ENCODE measurements at places on chromosomes 2 and 18.

DNA sequence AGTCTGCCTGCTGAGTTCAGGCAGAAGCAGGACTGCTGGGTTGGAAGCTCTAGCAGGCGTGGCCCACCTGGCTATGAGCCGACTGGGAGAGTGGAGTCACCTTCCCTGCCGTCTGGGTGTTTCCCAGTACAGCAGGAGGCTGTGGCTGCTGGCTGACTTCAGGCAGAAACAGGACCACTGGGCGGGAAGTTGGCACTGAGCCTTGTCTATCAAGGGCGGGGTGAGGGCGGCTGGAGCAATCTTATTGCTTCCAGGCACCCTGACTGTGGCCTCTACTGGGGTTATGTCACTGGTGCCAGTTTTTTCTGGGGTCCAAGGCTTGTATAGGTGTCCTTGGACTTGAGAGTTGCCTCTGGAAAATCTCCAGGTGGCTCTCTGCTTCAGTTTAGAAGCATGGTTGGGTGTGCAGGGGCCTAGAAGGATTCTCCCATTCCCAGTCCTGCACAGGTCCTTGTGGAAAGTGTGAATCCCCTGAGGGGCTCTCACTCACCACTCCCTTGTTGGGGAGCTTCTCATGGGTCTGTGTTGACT lies 30.5 kb downstream of the LTBP1 start:
- no peak for DNase-seq

DNA sequence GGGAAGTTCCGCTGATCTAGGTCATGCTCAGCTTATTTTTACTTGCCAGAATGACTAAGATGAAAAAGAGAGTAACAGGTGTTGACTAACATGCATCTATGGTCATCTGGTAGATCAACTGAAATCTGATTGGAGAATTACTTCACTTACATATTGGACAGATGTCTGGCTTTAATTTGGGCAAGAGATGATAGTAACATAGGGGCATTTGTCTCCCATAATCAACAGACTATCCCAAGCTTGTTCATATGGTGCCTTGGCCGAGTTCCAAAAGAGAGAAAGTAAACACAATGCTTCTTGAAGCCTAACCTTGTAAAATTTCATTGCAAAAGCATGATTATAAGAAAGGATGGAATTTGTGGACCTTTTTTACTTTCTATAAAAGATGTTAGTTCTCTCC lies 503.7 kb downstream of the ADCYAP1 start:
- no peak for DNase-seq

DNA sequence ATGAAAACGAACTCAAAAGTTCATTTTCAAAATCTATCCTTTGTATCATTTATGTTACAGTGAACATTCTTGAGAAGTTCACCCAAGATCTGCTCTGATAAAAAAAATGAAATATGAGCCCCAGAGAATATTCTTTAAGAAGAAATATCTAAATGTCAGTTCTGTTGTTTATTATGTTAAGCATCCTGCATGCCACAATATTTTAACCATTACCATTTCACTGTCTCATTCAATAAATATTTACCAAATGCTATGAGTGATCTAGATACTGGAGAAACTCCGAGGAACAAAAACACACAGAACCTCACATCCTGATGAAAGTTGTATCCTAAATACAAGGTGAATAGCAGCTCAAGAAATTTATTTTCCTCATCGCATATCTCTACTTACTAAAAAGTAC lies 170.2 kb downstream of the ZNF385B start:
- no peak for DNase-seq

GRCh38 chr18:27240383-27240782 lies 55.3 kb upstream of the CHST9 start:
- no peak for DNase-seq

GRCh38 chr2:1033069-1033468 lies 82.4 kb downstream of the SNTG2 start:
- DNase-seq: no peak

- no peak for DNase-seq
These were observed 183.1 kb upstream of the MC4R start for GRCh38 chr18:60555625-60556024.

DNA sequence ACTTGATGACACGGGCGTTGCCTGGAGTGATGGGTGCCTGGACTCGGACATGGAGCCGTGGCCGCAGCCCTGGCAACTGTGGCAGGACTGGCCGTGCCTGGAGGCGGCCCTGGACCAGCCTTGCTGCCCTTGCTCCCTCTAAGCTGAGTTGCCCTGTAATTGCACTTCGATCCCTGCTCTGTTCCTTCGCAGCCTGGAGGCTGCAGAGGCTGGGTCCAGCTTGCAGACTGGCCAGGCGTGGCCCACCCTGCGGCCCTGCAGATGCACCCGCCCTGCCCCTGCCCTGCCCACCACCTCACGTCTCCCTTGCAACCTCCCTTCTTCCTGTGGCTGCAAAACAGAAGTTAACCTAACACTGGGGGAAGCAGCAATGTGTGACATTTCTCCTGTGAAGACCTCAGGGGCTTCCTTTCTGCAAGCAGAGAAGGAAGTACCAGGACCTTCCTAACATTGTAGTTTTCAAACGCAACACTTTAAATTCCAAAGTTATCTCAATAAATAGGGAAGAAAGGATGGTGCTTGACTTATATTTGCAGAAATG lies 174.6 kb upstream of the TPO start:
- no peak for DNase-seq

GRCh38 chr2:84886791-84887190 lies 5.9 kb upstream of the TRABD2A start:
- no peak for DNase-seq

DNA sequence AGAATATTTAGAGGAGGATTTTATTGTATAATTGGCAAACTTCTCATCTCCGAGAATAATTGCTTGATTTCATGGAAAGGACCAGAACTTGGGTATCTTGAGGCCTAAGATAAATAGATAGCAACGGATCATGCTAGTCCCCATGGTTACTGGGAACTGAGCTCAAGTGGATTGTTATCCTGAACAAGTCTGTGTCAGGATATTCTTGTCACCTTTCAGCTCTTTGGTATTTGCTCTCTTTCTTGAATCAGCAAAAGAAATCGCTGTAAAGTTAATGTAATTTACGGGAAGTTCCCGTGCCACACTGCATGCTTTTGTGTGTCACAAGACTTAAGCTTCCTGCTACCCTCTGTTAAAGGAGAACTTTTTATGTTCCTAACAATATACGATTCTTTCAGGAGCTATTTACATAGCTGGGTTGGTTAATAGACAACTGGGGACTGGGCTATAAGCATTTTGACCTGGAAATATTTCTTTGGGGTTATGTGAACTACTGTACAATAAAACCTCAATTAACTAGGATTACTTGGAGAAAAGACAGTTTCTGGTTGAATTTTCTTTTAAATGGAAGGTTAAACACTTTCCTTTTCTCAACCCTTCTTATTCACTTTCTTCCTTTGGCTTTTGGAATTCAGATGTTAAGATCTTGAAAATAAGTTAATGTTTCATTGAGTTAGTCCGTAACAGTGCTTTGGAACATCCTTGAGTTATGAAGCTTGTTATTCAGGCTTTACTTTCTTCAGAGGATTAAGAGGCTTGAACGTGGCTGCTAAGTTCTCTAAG lies 151.2 kb downstream of the FMNL2 start:
- DNase-seq: no peak

GRCh38 chr18:76233876-76234675 lies 261.0 kb downstream of the ZNF516 start:
- DNase-seq: no peak

DNA sequence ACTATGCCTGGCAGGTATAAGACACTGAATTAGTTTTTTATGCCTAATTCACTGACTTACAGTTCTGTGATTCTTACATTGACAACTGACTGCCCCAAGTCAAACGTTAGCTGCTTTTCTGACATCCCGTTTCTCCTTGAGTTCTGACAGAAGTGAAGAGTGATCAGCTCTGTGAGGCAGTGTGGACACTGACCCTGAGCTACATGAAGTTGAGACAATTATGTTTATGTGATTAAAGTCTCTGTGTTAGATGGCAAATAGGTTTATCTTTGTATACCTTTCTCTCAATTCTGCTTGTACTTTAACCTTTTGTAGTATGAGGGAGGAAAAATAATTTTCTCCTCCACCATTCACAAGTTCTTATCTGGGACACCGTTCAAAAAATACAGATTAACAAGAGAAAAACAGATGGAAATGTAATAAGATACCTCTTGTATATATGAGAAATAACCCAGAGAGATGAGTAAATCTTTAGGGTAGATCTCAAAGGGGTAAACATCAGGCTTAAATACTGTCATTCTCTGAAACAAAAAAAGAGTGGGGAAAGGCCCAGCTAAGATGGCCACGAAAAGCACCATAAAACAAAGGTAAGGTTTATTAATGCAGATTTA lies 85.4 kb upstream of the B3GNT2 start:
- no peak for DNase-seq
